ENCODE measurements at places on chromosomes 12 and 14.

DNA sequence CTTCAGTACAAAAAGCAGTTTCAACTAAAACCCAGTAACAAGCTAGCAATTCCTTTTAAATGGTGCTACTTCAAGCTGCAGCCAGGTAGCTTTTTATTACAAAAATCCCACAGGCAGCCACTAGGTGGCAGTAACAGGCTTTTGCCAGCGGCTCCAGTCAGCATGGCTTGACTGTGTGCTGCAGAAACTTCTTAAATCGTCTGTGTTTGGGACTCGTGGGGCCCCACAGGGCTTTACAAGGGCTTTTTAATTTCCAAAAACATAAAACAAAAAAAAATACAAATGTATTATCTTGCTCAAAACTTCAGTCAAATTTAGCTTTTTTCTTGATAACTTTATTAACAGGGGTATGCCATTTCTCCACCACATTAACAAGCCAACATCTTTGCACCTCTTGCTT is 3.6 kb upstream of the CLEC4E start:
- DNase-seq: peak; percentile 69

DNA sequence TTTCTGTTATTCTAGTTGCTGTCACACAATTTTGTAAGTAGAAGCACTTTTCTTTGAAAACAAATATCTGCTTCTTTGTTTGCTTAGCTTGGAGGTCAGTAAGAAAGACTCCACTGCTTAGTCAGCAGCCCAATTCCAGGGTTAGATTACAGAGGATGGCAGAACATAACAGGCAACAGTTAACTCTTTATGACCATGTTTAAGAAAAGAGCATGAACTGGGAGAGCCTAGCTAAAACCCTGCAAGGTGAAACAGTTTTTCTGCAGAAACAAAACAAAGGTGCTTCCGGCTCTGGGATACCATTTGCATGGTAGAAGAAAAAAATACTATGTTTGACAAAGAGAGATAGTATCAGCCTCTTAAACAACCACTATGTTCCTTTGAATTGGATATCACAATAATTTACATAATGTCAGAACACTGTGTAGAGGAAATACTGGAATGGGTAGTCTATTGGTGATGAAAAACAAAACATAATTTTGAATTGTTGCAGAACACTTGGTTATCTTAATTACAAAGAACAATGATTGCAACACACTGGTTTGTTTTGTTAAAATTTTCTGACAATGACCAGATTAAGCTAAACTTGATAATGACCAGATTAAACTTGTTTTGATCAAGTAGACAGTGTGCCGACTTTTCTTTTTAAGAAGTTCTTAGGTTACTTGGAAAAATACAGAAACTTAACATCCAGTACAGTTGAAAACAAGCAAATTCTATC is 22.4 kb upstream of the PPM1H start:
- DNase-seq: no peak

- no peak for DNase-seq
Observed at GRCh38 chr14:104657101-104657524, 32.3 kb upstream of the INF2 start.

DNA sequence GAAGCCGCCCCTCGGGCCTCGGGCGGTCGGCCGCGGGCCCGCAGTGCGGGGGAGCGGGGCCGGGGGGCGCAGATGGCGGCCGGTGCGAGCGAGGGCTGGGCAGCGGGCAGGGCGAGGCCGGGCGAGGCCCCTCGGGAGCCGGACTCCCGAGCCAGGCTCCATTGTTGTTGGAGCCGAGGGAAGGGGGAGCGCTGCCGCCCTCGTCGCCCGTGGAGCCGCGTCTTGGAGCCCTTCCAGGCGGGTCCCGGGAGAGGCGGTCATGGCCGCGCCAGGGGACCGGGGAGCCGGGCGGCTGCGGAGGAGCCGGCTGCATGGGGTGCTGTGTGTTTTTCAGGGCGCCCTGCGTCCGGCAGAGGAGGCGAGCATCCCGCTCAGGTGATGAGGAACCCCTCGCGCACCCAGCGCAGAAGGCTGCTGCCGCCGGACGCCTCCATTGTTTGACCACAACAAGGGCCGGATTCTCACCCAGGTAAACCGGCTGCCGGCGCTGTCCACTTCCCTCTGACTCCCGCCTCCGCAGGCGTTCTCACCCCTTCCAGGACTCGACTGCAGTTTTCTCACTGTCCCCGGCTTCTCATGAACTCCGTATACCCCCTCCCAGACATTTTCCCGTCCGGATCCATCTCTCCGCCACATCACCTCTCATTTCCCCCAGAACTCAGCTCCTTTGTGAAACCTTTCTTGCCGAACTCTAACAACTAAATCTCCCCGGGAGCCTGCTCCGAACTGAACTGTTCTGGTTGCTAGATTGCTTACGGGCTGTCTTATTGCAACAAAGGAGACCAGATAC is 732 bp downstream of the ZNF664 start:
- DNase-seq: no peak

DNA sequence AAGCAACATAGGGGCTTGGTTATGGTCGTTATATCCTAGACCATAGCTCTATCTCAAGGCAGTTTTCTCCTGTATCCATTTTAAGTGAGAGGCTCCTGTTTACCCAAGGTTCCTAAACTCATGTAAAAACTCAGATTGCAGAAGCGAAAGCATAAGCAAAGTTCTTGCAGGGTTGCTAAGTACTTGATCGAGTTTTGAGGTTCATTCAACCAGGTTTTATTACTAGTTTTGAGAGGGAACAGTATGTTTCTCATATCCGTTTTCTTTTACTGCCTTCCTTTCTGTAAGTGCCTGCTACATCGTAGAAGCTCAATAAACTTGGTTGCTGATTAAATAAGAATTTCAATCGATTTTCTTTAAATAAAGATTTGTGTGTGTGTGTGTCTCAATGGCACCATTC is 5.1 kb downstream of the AKAP3 start:
- no peak for DNase-seq

- DNase-seq: no peak
Observed at GRCh38 chr12:3041558-3042164, 35.5 kb upstream of the TSPAN9 start.

- DNase-seq: no peak
Observed at GRCh38 chr12:63206909-63207308, 55.9 kb upstream of the AVPR1A start.

GRCh38 chr12:130919086-130919485 is 34.6 kb upstream of the ADGRD1 start:
- DNase-seq: no peak

GRCh38 chr12:71892059-71892458 is 46.6 kb upstream of the TPH2 start:
- DNase-seq: no peak

- no peak for DNase-seq
Observed at GRCh38 chr14:31083781-31084180, 57.6 kb upstream of the STRN3 start.

GRCh38 chr14:72590577-72590976 is 303.3 kb downstream of the DPF3 start:
- DNase-seq: no peak

DNA sequence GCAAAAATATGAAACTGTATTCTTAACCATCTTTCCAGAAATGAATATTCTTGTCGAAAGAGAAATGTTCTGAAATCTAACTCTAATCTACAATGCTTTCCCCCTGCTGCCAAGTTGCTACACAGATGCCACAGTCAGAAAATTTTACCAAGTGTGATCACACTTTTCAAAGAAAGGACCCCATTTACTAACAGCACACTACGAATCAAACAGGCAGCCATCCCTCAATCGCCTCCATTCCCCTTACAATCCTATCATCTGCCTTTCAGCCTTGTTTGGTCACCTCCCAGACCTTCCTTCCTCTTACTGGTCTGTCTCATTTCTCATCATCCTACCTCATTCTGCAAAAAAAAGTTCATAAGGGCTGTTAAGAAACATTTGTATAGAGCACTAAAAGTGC is 190.1 kb downstream of the MED13L start:
- DNase-seq: no peak

- DNase-seq: no peak
Observed at GRCh38 chr12:130685250-130685787, 30.8 kb downstream of the RIMBP2 start.

DNA sequence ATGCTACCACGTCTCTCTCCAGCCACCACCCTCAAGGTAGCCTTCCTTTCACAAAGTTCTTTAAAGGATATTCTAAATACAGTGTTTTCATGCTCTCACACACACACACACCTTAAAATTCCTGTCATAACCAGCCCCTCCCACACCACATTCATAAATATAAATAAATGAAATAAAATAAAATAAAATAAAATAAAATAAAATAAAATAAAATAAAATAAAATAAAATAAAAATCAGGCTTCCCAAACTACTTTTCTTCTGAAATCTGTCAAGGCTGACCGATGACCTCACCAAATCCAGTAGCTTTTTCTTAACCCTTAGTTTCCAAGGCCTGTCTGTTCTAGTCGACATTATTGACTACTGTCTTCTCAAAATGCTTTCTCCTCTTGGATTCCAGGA is 378.4 kb downstream of the SEC23A start:
- DNase-seq: no peak

DNA sequence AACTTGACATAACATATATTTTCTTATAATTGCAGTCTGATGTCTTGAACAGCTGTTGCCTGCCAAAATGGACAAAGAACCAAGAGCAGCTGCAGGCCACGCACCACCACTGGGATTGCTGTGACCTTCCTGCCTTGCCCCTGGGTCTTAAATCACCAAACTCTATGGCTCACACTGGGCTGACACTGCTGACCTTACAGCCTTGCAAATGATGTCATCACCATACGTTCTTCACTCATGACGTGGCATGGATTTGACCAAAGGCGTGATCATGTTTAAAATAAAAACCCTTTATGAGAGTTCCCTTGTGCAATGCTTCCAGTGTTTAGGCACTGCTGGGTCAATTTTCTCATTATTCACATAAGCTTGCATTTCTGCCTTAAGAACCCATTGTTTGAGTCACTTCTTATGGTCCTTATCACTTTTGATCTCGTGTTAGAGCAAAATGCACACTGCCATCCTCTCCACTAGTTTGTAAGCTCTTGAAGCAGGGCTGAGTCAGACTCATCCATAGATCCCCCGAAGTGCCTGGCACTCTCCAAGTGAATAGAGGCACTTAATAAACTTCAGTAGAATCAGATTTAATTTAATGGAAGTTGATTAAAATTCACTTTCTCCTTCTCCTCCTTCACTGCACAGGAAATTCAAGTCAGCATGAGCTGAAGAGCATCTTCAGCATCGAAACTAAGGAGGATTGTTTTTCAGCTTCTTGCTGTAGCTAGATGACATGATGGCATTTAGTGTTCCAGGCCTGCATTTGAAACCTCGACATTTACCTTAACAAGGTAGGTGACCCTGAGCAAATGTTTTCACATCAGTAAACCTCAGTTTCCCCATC is 132.4 kb upstream of the PZP start:
- no peak for DNase-seq

DNA sequence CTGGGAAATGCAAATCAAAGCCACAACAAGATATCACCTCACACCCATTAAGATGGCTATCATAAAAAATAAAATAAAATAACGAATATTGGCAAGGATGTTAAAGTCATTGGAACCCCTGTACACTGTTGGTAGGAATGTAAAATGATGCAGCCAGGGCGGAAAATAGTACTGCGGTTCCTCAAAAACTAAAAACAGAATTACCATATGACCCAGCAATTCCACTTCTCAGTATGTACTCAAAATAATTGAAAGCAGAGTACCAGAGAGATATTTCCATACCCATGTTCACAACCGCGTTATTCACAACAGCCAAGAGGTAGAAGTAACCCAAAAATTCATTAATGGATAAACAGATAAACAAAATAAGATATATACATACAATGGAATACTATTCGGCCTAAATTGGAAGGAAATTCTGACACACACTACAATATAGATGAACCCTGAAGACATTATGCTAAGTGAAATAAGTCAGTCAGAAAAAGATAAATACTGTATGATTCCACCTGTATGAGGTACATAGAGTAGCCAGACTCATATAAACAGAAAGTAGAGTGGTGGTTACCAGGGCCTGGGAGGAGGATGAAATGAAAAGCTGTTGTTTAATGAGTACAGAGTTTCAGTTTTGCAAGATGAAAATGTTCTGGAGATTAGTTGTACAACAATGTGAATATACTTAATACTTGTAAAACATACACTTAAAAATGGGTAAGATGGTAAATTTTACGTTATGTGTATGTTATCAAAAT is 84.6 kb downstream of the TXNDC16 start:
- no peak for DNase-seq

- no peak for DNase-seq
Observed at GRCh38 chr12:75000120-75000519, 209.5 kb downstream of the KCNC2 start.

DNA sequence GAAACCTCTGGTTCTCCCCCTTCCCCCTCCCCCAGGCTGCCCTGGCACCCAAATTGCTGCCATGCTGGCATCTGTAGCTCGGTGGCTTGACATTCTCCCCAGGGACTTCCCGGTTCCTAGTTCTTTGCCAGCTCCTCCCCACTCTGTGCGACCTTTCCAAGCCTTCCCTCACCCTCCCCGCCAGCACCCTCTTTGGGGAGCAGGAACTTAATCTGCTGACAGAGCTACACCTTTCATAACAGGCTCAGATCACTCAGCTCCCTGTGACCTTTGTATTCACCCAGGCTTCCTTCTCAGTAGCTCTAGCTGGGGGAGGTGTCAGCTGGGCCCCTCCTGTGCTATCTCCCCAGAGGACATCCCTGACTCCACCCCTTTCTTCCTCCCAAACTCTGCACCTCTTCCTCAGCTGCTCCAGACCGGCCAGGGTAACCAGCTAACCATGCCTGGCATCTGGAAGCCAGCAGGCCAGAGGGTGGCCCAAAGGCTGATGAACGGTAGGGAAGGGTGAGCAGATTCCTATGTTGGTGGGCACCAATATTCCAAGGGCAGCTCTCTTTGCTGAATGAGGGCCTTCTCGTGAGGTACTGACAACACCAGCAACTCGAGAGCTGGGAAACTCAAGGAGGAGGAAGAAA is 1.8 kb upstream of the COX14 start:
- no peak for DNase-seq

DNA sequence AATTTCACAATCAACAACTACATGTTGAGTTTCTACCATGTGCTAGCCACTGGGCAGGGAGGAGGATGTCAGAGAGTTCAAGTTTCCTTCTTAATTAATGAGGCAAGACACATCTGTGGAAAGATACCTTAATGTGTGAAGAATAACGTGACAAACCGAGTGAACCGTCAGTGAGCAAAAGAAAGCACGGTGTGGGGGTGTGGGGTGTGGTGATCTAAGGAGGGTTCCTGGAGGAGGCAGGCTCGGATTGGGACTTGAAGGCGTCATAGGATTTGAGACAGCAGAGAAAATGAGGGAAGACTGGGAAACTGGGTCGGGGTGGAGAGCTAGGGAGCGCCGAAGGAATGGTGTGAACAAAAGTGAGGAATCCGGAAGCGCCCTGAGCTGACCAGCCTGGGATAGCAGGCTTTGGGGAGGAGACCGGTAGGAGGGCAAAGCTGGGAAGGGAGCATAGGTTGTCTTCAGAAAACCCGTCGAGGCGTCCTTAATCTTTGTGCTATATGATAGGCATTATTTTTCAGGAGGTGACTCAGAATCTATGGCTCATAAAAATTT is 22.3 kb downstream of the GALNT8 start:
- DNase-seq: no peak

All from activated CD4-positive, CD25-positive, alpha-beta regulatory T cell (primary cell).